ENCODE measurements at places on chromosomes 3 and 15.
A peak's percentile ranks its signal among the peaks of the same experiment; 100 is the strongest.

GRCh38 chr15:64536244-64536836, 76.0 kb downstream of the ZNF609 start:
- peak; percentile 50 for DNase-seq

GRCh38 chr15:68550498-68551295, 28.1 kb upstream of the CORO2B start:
- DNase-seq, result peak; percentile 44

DNA sequence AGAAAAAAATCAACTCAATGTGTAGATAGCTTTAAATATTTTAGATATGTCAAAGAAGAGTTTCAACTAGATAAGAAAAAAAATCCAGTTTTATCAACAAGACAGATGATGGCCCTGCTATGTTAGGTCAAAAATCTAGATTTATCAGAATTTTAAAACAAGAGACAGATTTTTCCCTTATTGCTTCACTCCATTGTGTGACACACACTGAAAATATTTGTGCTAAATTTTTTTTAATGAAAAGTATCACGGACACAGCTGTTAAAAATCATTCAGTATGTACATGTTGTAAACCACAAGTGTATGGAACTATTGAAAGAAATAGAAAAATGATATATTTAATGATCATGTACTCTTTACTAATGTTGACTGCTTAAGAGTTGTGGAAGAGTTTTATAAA, 43.6 kb downstream of the FOXB1 start:
- DNase-seq, result no peak

GRCh38 chr3:23113455-23114171, 89.5 kb upstream of the UBE2E2 start:
- DNase-seq, result peak; percentile 16

DNA sequence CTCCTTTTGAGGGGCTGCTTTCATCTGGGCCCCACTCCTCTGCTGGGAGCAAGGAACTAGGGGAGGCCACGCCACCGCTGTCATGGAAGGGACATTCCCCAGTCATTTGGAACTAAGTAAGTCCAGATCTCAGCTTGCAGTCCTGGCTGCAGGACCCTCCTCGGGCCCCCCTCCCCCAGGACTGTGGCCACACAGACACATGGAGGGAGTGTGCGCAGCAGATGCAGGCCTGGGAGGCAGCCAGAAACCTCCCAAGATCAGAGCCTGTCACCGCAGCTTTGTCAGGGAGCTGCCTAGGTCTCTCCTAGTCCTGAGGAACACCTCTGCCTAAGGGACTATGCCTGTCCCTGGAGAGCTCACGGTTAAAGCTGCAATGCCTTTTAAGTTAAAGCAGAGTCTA, 7.3 kb upstream of the SEMA3F start:
- no peak for DNase-seq

GRCh38 chr3:35484929-35485530, 154.3 kb upstream of the ARPP21 start:
- DNase-seq, result no peak

- no peak for DNase-seq
These were observed 115.8 kb upstream of the ARHGEF3 start for GRCh38 chr3:56917361-56918110.

DNA sequence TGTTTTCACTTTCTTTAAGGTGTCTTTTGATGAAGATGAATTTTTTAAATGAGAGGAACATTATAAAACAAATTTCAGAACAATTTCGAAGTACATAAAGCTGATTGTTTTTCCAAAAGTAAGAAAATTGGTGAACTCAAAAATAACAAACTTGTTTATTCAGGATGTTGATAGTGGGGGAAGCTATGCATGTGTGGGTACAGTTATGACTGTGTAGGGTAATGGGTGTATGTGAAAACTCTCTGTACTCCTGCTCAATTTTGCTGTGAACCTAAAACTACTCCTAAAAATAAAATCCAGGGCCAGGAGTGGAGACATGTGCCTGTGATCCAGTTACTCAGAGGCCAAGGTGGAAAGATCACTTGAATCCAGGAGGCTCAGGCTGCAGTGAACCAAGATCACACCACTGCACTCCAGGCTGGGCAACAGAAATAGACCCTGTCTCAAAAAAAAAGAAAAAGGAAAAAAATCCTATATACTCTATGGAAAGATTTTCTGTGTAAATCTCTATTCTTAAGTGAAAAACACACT, 37.2 kb downstream of the PIK3CB start:
- DNase-seq, result no peak

DNA sequence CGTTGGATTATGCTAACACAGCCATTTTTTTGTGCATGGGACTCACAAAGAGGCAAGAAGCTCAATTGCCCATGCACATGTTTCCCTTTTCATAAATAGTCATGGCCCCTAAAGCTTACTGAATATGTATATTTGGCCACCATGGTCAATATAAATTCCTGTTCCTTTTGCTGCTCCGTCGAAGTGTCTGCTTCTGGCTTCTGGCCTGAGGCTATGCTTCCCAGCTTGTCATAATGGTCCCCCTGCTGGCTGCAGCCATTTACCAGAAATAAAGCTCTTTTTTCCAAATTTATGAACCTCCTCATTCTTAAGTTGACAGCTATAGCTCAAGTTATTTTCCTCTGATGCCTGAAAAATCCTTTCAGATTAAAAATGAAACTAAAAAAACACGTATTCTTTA, 602.1 kb downstream of the VGLL3 start:
- peak; percentile 0 for DNase-seq

- DNase-seq, result no peak
These were observed 371.7 kb downstream of the ZBTB20 start for GRCh38 chr3:114775395-114775794.

DNA sequence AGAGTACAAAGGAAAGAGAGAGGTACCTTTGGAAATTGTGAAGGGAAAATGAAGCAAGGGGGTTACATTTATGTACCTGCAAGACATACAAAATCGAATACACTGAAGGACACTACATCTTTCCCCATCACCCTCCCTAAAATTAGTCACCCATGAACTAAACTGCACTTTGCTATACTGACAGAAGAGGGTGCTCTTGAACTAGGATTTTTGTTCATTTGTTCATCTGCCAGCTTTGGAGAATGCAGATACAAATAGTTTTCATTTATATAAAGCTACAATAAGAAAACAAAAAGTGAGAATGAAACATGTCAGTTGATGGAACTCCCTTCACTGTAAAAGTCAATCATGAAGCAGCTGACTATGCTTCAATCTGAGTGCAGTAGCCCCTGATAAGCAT, 55.7 kb downstream of the PCCB start:
- no peak for DNase-seq

DNA sequence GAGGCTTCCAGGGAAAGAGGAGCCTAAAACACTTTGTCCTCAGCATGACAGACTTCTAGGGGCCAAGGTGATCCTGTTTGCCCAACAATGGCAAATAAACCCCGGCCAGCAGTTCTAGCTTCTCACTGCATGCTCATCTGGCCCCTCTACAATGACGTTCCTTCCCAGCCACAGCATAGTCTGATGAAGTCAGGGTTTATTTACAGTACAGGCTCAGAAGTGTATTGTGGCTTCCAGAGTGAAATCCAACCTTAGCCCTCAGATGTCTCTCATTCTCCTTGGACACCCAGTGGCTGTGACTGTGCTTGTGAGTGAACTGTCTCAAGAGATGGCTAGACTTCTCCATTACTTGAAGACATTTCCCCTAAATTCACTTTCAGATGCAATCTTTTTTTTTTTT, 40.8 kb downstream of the BFSP2 start:
- no peak for DNase-seq

All from MG63 (cell line).